ENCODE measurements at places on chromosomes 7 and 10. TPM values are rescaled to one million over a fixed set of nuclear protein-coding genes. Genes with fewer than 3 reads are reported as not detected.

- DNase-seq, result no peak
- H3K27me3 ChIP-seq, result no peaks in the 10 kb centered on the region
- no peak overlapping the region for H3K27ac ChIP-seq
- H3K4me1 ChIP-seq, result no peaks in the 10 kb centered on the region
- H3K36me3 ChIP-seq, result no peaks in the 10 kb centered on the region
- H3K4me3 ChIP-seq, result no peak overlapping the region
Measured at GRCh38 chr7:82255706-82256105, 187.9 kb downstream of the CACNA2D1 start.

DNA sequence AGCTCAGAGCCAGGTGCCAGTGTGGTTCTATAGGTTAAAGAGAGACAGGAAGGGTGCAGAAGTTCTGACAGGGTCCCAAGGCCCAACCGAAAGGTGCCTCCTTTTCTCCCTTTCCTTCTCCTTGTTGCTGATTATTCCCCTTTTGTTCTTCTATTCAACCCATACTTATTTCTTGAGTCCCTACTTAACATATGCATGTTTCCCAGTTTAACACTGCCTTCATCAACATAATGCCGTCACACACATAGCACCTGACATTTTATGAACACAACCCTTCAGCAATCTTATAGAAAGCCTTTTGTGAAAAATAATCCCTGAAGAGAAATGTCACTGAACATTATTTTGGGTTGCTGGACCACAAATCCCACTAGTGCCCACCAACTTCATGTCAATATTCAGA, 39.1 kb downstream of the SORBS1 start:
- no peak overlapping the region for H3K27ac ChIP-seq
- no peaks in the 10 kb centered on the region for H3K27me3 ChIP-seq
- DNase-seq, result no peak
- no peaks in the 10 kb centered on the region for H3K36me3 ChIP-seq

Gene PAX4
- total RNA-seq, result not detected

Gene TAS2R38
- total RNA-seq, result not detected

Gene CDC14C
- total RNA-seq, result not detected

- H3K4me3 ChIP-seq, result no peak overlapping the region
- H3K36me3 ChIP-seq, result peaks cover 39% of the 10 kb centered on the region
- no peaks in the 10 kb centered on the region for H3K27me3 ChIP-seq
- H3K4me1 ChIP-seq, result peaks cover 66% of the 10 kb centered on the region
- no peak overlapping the region for H3K27ac ChIP-seq
- DNase-seq, result no peak
Measured at GRCh38 chr10:110506448-110506847, 8.7 kb downstream of the DUSP5 start.

GRCh38 chr10:84224411-84225028, 824 bp downstream of the LRIT2 start:
- DNase-seq, result no peak
- H3K27ac ChIP-seq, result no peak overlapping the region
- H3K4me1 ChIP-seq, result no peaks in the 10 kb centered on the region
- H3K36me3 ChIP-seq, result no peaks in the 10 kb centered on the region

DNA sequence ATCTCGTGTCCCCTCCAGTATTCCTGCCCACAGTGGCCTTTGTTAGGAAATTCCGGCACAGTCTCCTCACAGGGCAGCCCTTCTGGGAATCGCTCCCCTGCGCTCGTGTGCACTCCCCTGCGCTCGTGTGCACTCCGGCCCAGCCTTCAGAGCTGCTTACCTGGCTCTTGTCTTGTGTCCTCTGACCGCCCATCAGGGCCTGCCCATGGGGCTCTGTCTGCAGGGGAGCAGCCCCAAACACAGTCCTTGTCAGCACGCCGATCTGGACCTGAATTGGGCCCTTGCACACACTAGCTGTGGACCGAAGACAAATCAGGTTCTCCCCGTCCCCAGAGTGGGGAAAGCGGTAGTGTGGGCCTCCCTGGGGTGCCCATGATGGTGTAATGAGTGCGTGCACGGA, 179.4 kb downstream of the CUX1 start:
- H3K27ac ChIP-seq, result no peak overlapping the region
- no peak overlapping the region for H3K4me3 ChIP-seq
- H3K27me3 ChIP-seq, result no peaks in the 10 kb centered on the region
- H3K36me3 ChIP-seq, result no peaks in the 10 kb centered on the region

GRCh38 chr7:151062399-151063211, 3.2 kb downstream of the SLC4A2 start:
- H3K36me3 ChIP-seq, result peaks cover 49% of the 10 kb centered on the region
- H3K27ac ChIP-seq, result peak overlapping the region; percentile 36
- H3K27me3 ChIP-seq, result no peaks in the 10 kb centered on the region
- H3K4me1 ChIP-seq, result peaks cover 35% of the 10 kb centered on the region
- H3K4me3 ChIP-seq, result peak overlapping the region; percentile 72
- peak; percentile 80 for DNase-seq

Gene HOXA3
- total RNA-seq, result 4.6 TPM

- H3K4me1 ChIP-seq, result no peaks in the 10 kb centered on the region
- H3K36me3 ChIP-seq, result no peaks in the 10 kb centered on the region
- H3K27ac ChIP-seq, result no peak overlapping the region
- H3K4me3 ChIP-seq, result no peak overlapping the region
- no peak for DNase-seq
- H3K27me3 ChIP-seq, result no peaks in the 10 kb centered on the region
Measured at GRCh38 chr7:77200542-77200941, 923 bp upstream of the FGL2 start.

DNA sequence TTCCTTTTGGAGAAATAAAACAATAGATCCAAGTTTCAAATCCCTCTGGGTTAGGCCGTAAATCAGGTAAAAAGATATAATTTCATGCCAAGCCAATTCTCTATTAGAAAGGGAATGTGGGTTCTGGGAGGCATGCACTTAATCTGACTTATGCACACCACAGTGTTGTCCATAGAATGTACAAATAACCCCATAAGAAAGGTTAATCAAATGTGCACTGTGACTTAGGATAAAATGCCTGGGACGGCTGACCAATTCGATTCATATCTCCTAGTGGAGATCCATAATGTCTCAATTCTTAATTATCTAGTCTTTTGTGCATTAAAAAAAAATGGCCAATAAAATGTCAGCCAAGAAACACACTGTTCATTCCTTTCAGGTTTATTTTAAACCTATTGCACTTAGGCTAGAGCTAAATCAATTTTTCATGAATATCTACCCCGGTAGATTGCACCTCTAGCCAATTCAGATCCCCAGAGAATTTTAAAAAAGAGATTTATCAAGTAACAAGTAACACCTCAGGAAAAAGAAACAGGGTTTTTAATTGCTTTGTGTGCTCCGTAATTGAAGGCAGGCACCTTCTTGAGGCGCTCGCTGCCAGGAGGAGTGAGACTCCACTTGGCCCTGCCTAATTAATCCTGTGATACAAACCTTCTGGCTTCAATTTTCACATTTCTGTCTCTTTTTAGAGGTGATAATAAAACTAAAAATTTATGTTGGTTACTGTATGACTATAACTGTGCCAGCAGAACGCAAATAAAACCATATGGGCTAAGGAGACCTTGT, 265.1 kb downstream of the ETV1 start:
- H3K36me3 ChIP-seq, result no peaks in the 10 kb centered on the region
- no peaks in the 10 kb centered on the region for H3K4me1 ChIP-seq
- no peak overlapping the region for H3K27ac ChIP-seq
- no peaks in the 10 kb centered on the region for H3K27me3 ChIP-seq
- no peak for DNase-seq
- H3K4me3 ChIP-seq, result no peak overlapping the region

- H3K27ac ChIP-seq, result no peak overlapping the region
- H3K36me3 ChIP-seq, result no peaks in the 10 kb centered on the region
Measured at GRCh38 chr7:48628793-48629349, 295.5 kb upstream of the CDC14C start.

GRCh38 chr7:155229548-155230168, 68.0 kb upstream of the INSIG1 start:
- H3K27me3 ChIP-seq, result peaks cover 5% of the 10 kb centered on the region
- no peak overlapping the region for H3K27ac ChIP-seq
- no peak overlapping the region for H3K4me3 ChIP-seq
- no peaks in the 10 kb centered on the region for H3K36me3 ChIP-seq
- no peaks in the 10 kb centered on the region for H3K4me1 ChIP-seq

GRCh38 chr7:20275637-20276036, 55.1 kb upstream of the ITGB8 start:
- no peak overlapping the region for H3K27ac ChIP-seq
- no peak overlapping the region for H3K4me3 ChIP-seq
- H3K4me1 ChIP-seq, result no peaks in the 10 kb centered on the region
- H3K27me3 ChIP-seq, result no peaks in the 10 kb centered on the region
- no peak for DNase-seq
- no peaks in the 10 kb centered on the region for H3K36me3 ChIP-seq

DNA sequence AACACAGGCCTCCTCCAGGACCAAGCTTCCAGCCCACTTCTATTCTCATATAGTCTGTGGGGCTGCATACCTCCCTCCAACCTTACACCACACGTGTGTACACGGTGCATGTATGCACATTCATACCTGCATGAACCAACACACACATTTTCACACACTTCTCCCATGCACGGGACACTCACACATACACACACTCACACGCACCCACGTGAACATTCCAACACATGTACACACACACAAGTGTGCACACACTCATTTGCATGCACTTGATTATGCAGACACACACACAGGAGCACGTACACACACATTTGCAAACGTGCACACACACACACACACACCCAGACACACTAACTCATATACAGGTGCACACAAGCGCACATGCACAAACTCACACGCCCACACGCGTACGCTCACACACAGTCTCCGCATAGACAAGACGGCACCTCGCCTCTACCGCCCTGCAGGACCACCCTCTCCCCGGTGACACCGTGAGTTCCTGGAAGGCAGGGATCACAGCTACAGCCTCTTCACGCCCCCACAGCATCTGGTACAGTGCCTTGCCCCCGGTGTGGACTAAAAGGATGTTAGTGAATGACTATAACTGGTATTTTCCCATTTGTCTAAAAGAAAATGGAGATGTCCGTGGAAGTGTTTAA, 263.8 kb downstream of the PTPRN2 start:
- DNase-seq, result no peak
- no peaks in the 10 kb centered on the region for H3K4me1 ChIP-seq
- H3K27ac ChIP-seq, result no peak overlapping the region
- H3K27me3 ChIP-seq, result peaks cover 8% of the 10 kb centered on the region
- H3K4me3 ChIP-seq, result no peak overlapping the region

DNA sequence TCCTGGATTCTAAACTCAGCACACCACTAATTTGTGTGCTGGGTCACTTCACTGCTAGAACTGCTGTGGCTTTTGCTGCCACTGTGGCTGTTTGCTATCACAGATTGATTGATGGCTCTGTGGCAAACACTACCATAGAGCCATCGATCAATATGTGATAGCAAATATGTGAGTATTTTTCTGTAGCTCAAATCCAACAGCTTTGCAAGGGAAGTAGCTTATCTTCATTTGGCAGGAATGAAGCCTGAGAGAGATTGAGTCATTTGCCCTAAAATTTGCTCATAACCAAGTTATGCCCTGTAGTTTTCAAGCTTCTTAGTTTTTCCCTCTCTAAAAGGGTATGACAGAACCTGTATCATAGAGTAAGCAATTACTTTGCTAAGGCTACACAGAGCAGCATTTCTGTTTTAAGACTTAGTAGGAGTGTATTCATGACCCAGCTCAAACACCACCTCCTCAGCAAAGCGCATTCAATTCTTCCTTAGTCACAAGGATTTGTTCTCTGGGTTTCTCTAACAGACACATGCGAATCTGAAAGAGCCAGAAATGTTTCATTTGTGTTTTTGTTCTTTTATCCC, 43.1 kb downstream of the MINPP1 start:
- peak overlapping the region; percentile 66 for H3K27ac ChIP-seq
- no peak for DNase-seq
- H3K36me3 ChIP-seq, result peaks cover 4% of the 10 kb centered on the region
- H3K27me3 ChIP-seq, result no peaks in the 10 kb centered on the region
- peaks cover 55% of the 10 kb centered on the region for H3K4me1 ChIP-seq
- no peak overlapping the region for H3K4me3 ChIP-seq

DNA sequence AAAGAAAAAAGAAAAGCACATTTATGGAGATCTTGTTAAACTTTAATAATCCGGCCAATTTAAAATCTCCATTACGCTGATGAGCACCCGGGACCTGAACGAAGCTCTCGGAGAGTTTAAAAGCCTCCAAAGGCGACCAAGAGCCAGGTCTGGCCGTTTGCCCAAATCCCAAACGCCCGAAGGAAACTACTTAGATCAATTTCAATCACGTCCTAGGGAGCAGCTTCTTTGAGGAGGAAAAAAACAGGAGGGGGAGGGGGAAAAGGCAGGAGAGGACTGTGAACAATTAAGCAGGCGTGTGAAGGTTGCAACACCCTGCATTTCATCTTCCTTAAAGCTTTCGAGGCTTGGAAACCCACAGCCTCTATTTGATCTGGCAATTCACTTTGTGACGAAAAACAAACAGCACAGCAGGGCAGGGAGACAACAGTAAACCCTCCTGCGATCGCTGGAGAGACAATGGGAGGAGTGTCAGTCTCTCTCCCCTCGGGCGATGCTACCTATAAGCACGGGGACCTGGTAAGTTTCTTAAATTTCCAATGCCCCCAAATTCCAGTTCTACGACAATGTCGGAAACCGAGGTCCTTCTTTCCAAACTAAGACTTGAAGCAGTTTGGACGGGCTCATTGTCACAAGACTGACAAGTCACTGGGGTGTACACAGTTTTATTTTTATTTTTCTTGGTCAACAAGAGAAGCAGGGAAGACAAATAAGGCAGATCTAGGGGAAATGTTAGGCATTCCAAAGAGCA, 1.2 kb downstream of the KLF6 start:
- no peak for DNase-seq
- peaks cover 34% of the 10 kb centered on the region for H3K36me3 ChIP-seq

DNA sequence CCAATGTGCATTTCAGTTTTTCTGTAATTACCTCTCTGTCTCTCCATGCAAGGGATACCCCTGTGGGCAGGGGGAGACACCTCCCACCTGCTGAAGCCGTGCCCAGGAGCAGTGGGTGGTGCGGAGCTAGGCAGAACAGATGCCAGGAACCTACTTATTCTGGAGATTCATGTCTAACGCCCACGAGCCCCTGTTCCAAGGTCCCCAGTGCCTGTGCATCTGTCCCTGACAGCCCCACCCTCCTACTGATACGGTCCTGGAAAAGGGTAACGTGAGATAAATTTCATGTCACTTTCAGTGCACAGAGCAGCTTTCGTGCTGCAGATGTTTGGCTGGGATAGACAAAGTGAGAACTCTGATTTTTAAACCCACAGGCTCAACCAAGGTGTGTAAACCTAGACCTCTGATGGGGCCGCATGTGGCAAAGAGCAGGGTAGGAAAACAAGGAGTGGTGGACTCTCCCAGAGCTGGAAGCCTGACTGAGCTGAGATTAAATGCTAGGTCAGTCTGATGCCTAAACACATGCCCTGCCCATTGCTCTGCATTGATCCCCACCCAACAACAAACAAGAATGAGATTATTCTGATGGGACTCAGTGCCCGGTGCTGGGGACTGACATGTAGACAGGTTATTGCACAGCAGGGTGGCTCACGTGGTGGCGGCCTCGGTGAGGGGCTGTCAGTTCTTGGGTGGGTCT, 123.6 kb upstream of the GDF10 start:
- H3K4me3 ChIP-seq, result no peak overlapping the region
- no peak overlapping the region for H3K27ac ChIP-seq
- H3K4me1 ChIP-seq, result no peaks in the 10 kb centered on the region
- no peaks in the 10 kb centered on the region for H3K27me3 ChIP-seq
- no peak for DNase-seq

- no peak for DNase-seq
- peaks cover 13% of the 10 kb centered on the region for H3K36me3 ChIP-seq
- H3K4me3 ChIP-seq, result no peak overlapping the region
- H3K27me3 ChIP-seq, result no peaks in the 10 kb centered on the region
- H3K4me1 ChIP-seq, result peaks cover 3% of the 10 kb centered on the region
Measured at GRCh38 chr7:77714195-77714594, 17.9 kb downstream of the RSBN1L start.

Gene GPR85
- total RNA-seq, result 4.5 TPM

Gene HOXA10
- total RNA-seq, result 0.38 TPM
